ENCODE measurements at places on chromosomes 11 and 22.

GRCh38 chr22:30889268-30889995 lies 79.1 kb downstream of the MORC2 start:
- DNase-seq, result no peak

GRCh38 chr11:94638301-94638901 lies 71.2 kb downstream of the PIWIL4 start:
- no peak for DNase-seq

DNA sequence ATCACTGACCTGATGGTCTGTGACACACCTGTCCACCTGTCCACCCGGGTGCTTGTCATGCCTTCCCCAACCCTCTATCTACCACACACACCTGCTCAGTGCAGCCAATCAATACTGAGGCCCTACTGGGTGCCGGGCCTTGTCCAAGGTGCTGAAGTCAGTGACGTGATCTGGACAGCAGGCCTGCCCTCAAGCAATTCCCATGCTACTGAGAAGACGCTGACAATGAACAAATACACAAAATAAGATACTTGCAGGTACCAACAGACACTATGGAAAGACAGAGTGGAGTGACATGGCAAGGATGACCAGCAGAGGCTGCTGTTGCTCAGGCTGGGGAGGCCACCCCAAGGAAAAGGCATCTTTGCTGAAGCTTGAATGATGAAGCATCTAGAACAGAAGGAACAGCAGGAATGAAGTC lies 21.2 kb downstream of the PLAAT3 start:
- DNase-seq, result no peak

DNA sequence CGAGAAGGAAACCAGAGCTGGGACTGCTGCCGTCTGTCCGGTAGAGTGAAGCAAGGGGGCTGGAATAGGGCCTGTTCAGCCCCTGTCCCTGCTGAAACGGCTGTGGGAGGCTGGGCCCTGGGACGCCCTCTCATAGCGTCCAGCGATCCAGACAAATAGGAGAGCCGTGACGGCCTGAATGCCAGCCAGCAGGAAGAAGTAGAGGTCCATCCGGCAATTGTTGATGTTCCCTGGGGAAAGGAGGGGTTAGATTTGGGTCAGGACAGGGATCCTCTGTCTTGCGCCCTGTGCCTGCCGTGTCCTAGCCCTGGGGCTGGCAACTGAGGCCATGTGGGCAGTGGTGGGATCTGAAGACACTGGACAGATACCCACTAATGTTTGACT lies 12.9 kb downstream of the TMEM132A start:
- DNase-seq, result no peak

GRCh38 chr22:46741974-46742519 lies 4.0 kb upstream of the CERK start:
- no peak for DNase-seq

- DNase-seq, result no peak
Measured at GRCh38 chr11:73124800-73125199, 17.3 kb downstream of the FCHSD2 start.

DNA sequence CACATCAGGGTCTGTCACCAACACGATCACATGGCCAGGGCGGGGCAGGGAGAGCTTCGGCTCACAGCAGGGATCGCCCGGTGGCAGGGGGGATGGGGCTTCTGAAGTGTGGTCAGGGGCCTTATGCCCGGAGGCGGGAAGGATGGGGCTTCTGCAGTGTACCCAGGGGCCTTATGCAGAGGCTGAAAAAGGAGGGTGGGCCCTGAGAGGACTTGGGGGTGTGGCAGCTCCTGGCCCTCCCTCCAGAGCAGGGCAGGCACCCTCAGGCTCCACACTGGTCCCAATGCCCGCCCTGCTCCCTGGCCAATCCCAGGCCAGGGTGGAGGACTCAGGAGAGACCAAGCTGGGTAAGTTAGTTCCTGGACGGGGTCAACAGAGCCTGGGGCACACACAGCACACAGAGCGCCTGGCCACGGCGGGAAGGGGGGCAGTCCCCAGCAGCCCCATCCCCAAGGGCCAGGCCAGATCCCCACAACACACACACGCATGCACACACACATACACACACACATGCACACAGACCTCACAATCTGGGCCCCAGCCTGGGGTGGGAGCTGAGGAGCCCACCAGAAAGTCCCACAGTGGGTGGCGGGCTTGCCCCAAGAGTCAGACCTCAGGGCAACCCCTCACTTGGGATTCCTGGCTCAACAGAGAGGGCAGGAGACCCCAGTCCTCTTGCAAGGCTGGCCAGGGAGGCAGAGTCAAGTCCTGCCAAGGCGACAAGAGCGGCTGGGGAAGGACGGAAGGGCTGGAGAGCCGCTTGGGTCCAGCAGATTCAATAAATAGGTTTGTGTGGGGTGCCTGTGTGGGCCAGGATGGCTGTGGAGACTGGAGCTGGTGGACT lies 1.1 kb upstream of the CEND1 start:
- DNase-seq, result no peak

DNA sequence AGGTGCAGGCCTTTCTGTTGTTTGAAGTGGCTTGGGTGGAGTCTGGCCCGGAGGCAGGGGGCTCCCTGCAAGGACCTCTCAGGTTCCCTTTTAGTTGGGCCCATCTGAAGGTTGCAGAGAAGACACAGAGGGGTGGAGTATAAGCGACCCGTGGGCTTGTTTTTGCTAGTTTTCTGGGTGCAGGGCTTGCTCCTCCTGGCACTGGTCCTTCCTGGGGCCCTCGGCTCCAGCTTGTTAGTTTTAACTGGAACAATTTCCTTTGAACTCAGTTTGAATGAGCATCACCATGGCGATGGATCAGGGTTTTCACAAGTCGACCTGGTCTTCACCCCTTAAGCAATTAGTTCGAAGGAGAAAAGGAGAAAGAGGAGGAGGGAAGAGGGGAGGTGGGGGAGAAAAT lies 28.5 kb upstream of the OAF start:
- DNase-seq, result no peak

DNA sequence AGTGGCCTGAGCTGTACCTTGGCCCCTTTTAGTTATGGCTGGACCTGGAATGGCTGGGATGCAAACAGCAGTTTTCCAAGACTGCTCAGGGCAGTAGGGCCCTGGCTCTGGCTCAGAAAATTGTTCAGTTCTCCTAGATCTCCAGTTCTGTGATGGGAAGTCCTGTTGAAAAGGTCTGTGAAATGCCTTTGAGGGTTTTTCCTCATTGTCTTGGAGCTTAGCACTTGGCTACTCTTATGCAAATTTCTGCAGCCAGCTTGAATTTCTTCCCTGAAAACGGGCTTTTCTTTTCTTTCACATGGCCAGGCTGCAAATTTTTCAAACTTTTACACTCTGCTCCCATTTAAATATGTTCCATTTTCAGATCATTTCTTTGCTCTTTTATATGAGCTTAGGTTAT lies 33.2 kb downstream of the OR4A15 start:
- no peak for DNase-seq

DNA sequence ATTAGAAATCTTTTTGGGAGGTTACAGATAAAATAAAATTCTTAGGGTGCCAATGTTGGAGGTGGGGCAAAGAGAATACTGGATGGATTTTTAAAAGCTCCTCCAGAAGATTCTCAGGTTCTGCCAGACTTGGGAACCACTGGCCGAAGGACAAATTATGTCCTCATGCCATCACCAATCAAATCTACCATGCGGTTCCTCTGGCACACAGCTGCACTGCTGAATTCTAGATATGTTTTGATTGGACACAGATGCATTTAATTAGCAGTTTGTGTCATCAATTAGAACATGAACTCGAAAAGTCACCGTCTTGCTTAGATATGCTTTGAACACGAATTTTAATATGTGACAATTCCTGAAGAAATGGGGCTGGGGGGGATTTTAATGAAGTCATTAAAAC lies 1269.2 kb downstream of the LRRC4C start:
- no peak for DNase-seq

DNA sequence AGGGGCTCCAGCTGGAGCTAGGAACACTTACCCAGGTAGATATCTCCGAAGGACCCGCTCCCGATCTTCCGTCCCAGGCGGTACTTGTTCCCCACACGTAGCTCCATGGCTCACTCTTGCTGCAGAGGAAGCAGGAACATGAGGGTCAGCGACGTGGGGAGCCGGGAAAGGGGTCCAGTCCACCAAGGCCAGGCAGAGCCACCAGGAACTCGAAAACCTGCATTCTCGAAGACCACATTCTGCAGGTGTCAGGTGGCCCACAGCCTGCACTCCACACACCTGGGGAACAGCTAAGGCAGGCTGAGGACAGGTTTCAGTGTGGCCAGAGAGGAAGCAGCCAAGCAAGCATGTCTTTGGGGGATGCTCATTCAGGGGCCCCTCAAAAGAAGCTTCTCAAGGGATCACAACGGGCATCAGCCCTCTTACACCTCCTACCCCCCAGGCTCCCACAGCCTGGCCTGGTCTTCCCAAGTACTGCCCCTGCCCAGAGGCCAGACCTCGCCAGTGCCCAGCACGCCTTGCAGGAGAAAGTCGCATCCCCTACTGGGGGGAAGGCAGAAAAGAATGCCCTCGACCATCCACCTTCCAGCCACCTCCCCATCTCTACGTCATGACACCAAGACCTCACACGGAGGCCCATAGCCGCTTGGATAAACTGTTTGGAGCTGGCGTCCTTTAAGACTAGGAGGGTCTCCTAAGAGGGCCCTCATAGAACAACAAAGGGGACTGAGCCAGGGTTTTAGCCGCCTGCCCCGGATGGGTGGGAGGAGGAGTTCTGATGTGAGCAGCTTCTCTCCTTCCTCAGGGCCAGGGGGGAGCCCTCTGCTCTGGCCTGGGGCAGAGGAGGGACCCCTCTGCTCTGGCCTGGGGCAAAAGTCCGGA lies 2.9 kb downstream of the CSNK1E start:
- DNase-seq, result no peak

DNA sequence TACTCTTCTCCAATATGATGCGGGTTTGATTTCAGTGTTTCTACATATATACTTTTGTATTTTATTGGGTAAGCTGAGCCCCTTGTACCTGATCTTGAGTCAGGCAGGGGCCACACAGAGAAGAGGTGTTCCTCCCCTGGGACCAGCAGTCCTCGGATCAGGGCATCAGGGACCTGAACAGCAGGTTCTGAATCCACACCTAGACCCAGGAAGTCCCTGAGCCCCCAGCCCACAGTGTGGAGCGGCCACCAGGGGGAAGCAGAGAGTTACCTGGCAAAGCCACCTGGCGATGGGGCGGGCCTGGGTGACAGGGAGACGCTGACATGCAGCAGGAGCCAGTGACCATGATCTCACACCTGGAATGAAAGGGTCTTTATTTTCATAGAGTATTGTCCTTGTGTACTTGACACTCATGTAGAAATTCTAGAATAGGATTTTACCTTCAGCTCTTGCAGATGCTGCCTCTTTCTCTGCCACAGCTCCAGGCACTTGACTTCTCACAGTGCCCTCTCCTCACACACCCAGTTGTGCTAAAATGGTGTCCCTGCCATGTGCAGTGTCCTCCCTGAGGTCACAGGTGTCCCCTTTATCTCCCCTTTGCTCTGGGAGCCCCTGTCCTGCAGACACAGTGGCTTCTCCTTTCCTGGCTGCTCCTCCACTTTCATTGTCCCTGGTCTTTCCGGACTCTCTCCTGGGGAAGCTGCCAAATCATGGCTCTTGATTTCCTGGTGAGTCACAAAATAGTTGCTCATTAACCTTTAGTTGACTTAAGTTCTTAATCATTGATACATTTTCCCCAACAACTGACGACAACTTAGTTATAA lies 48.5 kb downstream of the GGTLC2 start:
- DNase-seq, result peak; percentile 13

DNA sequence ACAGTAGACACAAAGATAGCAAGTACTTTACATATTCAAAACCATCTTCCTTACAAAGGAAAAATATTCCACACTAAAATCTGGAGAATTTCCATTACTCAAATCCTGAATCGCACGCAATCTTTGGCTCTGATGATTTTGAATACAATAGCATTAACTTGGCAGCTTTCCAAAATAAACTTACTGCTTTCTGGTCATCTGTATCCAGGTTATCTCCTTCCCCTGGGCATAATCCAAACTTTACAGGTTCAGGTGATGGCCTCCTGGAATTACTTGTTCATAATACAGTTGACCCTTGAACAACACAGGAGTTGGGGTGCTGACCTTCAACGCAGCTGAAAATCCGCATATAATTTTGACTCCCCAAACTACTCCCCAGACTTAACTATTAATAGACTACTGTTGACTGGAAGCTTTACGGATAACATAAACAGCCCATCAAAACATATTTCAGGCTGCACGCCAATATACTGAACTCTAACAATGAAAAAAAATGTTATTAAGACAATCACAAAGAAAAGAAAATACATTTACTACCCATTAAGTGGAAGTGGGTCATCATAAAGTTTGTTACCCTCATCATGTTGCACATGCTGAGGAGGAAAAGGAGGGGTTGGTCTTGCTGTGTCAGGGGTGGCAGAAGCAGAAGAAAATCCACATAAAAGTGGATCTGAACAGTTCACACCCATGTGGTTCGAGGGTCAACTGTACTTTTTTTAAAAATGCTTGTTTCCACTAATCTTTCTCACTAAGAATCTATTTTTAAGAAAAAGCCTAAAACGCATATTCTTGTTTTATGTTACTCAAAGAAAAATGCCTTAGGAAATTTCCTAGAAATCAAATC lies 6.5 kb downstream of the MTMR2 start:
- peak; percentile 84 for DNase-seq

GRCh38 chr11:72690166-72690565 lies 15.9 kb upstream of the PDE2A start:
- no peak for DNase-seq

DNA sequence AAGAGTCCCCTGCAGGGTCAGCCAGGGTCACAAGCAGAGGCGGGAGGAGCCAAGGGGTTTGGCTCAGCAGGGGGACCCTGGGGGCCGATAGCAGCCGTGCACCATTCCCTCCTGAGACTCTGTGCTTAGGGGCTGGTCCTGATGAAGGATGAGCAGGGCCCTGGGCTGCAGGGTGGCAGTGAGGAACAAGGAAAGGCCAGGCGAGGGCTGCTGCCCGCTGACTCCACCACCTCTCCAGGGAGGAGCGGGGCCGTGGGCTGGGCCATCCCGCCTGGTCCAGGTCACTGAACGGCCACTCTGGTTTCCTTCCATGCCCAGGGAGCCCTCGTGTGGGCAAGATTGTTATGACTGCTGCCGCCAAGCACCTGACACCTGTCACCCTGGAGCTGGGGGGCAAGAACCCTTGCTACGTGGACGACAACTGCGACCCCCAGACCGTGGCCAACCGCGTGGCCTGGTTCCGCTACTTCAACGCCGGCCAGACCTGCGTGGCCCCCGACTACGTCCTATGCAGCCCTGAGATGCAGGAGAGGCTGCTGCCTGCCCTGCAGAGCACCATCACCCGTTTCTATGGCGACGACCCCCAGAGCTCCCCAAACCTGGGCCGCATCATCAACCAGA lies 9.2 kb upstream of the NDUFS8 start:
- DNase-seq, result no peak

- DNase-seq, result no peak
Measured at GRCh38 chr11:70580036-70580805, 181.9 kb downstream of the CTTN start.

DNA sequence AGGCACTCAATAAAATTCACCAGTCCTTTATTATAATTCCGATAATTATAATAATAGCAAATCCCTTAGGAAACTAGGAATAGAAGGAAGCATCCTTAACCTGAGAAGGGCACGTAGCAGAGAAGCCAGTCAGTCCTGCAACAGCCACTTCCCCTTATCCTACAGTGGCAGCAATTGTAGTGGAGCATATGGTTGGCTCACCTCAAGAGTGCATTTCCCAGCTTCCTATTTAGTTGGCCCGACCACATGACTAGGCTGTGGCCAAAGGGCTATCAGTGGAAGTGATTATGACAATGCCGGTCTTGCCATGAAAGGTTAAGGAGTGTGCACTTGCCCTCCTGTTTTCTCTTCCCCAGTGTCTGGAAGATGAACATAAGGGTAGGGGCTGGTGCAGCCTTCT lies 27.0 kb downstream of the TESMIN start:
- DNase-seq, result no peak

- no peak for DNase-seq
Measured at GRCh38 chr11:32056438-32056837, 34.4 kb upstream of the RCN1 start.
